ENCODE measurements at places on chromosomes 16 and 17.

GRCh38 chr17:2796164-2797125, at the start of gene RAP1GAP2:
Gene RAP1GAP2, plus strand, starts transcription at chr17:2796438. Its CDS starts 90 bp downstream, at chr17:2796528.
- DNase-seq = no peak

- DNase-seq = peak; percentile 91
Measured at GRCh38 chr16:57413301-57413730, 8.7 kb downstream of the CCL17 start.

DNA sequence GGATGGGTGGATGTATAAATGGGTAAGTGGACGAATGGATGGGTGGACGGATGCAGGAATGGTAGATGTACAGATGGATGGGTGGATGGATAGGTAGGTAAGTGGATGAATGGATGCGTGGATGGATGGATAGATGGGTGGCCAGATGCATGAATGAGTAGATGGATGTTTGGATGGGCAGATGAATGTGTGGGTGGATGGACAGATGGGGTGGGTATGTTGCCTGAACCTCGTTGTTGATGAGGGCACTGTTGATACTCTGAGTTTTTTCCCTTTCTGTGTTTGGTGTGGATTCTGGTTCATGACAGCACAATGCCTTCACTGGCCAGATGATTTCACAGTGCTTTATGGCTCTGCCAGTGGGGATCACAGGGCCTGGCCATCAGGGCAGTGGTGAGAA, 208.3 kb downstream of the NPIPB11 start:
- DNase-seq = no peak

GRCh38 chr17:63275318-63275970, 170.7 kb downstream of the CYB561 start:
- no peak for DNase-seq

Measured in Karpas-422 (cell line).